ENCODE measurements at places on chromosomes 1 and 21.

DNA sequence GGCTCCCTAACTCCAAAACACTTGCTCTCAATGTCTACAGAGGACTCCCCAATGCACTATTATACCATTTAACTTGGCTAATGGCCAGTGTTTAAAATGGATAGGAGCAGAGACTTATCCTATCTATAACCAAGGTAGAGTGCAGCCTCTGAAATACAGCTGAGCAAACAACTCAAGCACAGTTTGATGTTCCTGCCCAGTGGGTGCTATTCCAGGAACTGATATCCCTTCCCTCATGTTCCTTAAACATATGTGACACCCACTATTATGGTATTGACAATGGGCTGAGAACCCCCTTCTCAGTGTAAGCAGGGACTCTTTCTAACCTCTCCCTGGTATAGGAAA is 51.7 kb downstream of the SH3GLB1 start:
- DNase-seq = no peak

- no peak for DNase-seq
These were observed 59.1 kb downstream of the CAPN2 start for GRCh38 chr1:223771469-223771813.

- DNase-seq = no peak
These were observed 107.3 kb downstream of the FNBP1L start for GRCh38 chr1:93554883-93555872.

DNA sequence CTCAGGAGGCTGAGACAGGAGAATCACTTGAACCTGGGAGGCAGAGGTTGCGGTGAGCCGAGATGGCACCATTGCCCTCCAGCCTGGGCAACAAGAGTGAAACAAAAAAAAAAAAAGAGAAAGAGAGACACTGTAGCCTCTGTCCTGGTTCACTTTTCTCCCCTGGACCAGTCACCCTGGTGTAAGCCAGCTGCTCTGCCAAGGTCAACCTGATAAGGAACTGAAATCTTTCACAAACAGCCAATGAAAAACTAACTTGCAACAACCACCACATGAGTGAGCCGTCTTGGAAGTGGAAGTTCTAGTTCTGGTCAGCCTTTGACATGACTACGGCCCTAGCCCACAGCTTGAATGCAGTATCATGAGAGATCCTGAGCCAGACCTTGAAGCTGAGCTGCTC is 36.8 kb upstream of the CXADR start:
- DNase-seq = no peak

GRCh38 chr21:42406866-42407265 is 3.2 kb downstream of the UBASH3A start:
- DNase-seq = no peak

DNA sequence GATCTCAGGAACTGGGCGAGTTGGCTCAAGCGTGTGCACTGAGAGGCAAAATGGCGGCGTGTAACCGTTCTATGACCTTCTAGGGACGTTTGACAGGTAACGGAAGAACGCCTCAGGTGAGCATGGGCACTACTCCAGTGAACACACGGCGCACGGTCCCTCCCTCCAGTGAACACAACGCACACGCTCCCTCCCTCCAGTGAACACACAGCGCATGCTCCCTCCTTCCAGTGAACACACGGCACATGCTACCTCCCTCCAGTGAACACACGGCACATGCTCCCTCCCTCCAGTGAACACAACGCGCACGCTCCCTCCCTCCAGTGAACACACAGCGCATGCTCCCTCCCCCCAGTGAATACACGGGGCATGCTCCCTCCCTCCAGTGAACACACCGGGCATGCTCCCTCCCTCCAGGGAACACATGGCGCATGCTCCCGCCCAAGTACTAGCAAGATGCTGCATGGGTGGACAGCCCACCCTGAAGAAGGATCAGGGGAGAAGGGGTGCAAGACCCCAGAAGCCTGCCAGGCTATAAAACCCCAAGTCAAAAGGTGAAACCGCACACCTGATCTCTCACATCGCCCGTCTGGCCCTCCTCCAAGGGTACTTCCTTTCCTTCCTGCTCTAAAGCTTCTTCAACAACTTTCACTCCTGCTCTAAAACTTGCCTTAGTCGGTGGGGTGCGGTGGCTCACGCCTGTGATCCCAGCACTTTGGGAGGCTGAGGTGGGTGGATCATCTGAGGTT is 3.5 kb downstream of the C1orf159 start:
- DNase-seq = no peak

GRCh38 chr1:239744851-239745250 is 346.8 kb upstream of the FMN2 start:
- no peak for DNase-seq

GRCh38 chr1:171501305-171502024 is 16.1 kb downstream of the PRRC2C start:
- DNase-seq = no peak

- no peak for DNase-seq
These were observed 5.3 kb upstream of the PRPF38B start for GRCh38 chr1:108686614-108687313.

DNA sequence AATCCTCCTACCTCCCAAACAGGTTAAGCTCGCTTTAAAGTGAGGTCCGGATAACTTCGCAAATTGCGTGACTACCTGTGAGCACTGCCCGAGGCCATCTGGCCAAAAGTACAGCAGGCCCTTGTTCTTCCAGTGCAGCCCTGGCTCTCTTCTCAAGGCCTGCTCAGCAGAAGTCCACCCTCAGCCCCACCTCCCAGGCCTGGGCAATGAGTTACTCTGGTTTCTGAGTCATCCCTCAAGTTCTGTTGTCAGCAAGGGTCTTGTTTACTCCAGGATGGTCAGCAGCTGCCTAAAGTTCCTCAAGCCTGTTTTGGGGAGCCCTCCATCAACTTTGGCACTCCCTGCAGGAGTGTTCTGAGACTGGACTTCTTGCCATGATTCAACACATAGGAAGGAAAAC is 101.7 kb downstream of the BCAR3 start:
- DNase-seq = no peak

GRCh38 chr21:37294679-37295078 is 27.5 kb upstream of the VPS26C start:
- DNase-seq = no peak

GRCh38 chr21:44984428-44984791 is 44.6 kb downstream of the SLX9 start:
- DNase-seq = no peak
